ENCODE measurements at places on chromosomes 12 and 14.
A peak's percentile ranks its signal among the peaks of the same experiment; 100 is the strongest.

DNA sequence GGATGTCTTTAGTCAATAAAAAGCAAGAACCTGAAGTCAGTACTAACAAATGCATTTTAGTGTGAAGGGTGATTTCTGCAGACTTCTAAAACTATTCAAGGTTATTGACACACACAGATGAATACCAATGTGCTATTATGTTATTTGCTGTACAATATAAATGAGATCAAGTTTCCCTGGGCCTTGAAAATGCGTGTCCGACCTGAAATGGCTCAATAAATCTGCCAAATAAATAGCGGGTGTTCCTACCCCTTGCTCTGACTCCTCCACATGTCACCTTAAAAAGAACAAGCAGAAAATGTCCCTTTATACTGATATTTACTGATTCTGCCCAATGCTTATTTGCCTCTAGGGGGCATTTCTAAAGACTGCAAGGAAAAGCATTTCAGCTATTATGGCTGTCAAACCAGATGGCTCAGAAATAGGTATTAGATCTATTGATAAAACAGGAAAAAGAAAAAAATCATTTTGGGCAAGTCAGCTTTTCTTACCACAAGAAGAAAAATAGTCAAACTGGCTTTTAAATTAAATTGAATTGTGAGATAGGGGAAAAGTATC is 367.3 kb upstream of the KITLG start:
- DNase-seq, result no peak

DNA sequence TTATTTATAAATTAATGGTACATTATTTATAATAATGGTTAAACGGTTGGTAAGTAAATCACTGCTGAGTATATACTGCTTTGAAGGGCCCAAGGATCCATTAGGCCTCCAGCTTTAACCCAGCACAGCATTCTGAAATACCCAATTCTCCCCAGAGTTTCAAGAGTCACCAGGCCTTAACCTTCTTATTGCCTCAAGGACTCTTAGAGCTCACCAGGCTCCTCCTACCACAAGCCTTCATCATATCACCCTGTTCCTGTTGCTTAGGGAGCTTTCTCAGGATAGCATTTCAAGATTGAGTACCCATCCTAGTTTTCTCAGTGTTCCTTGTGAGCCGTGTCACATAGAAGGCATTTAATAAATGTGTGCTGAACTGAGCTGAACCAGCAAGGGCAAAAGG is 242.5 kb downstream of the FBXL14 start:
- DNase-seq, result no peak

GRCh38 chr12:19834592-19834991 is 395.3 kb downstream of the AEBP2 start:
- no peak for DNase-seq

GRCh38 chr14:105856676-105857219 is 330.4 kb downstream of the TMEM121 start:
- DNase-seq, result no peak

- DNase-seq, result no peak
Observed at GRCh38 chr14:94476023-94476422, at the start of gene SERPINA9. SERPINA9 (minus strand) TSS chr14:94476197; CDS start chr14:94469840, 6,357 bp downstream.

DNA sequence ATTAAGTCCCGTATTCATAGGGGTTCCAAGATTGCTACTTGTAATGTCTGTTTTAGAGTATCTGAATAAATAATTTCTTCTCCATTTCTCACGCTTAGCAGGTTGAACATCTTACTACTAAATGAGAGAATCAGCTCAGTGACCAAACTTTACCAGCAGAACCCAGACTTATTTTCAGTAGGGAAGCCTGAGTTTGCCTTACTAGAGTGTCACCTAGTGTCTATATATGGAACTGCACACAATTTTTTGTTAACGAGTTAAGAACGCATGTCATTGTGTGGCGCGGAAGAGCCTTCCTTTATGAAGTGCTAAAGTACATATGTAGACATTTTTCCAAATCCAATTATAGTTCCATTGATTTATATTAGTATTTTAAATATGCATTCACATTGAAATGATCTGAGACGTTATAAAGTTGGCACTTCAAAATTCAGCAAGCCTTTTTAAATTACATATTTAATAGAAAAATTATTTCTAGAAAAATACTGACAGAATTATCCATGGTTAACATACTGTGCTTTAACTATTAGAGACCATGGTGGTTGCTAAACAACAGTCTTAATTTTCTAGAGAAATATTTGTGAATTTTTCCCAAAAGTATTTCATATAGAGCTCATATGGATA is 88.3 kb downstream of the RPS29 start:
- peak; percentile 20 for DNase-seq

- no peak for DNase-seq
Observed at GRCh38 chr14:24056800-24057184, 5.0 kb downstream of the CARMIL3 start.

DNA sequence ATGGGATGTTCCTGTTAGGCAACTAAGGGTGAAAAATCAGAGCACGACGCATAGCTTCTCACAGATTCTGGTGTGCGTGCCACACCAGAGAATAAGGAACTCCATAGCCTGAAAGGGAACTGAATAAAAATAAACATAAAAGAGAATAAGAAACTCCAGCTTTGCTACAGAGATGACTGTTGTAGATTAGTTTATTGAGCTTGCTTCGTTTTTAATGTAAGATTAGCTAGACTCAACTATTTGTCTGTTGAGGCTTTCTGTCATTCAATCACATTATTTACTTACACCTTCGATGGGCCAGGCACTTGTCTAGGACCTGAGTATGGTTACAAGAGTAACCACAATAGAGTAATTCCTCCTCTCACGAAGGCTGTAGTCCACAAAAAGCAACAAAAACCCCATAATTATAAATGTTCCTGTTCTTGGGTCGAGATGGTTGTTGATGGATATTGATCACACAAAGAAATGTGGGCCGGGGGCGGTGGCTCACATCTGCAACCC is 807 bp upstream of the ZCCHC8 start:
- peak; percentile 47 for DNase-seq
